Epithelial cell of proximal tubule (primary cell): ENCODE measurements at places on chromosomes 3 and 15.

DNA sequence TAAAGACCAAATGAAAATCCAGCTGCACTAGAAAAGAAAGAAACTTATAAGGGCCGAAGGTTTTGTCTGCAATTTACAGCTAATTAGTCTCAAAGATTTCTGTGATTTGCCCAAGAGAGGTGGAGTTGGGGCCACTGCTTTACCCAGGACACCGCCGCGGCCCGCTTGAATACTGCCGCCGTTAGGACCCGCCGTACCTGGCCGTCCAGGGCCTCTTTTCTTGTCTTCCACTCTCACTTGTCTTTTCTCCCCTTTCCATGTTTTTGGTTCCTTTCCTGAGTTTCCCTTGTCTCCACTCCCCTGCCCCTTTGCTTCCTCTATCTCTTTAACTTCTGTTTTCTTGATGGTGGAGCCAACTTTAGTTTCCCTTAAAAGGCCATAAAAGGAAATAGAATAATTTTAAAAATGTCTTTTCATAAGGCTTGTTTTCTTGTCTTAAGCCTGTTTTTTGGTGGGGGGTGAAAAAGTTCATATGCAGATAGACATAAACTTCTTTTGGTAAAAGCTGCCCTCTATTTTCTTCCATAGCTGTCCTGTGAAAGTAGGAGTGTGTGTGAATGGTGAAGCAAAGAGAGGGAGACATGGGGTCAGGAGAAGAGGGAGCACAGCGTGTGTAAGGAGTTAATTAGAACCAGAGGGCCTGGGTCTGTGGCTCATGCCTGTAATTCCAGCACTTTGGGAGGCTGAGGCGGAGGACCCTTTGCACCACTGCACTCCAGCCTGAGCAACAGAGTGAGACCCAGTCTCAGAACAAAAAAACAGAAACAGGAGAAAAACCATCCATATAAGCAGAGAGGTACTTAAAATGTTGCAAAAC, 16.0 kb upstream of the CCNL1 start:
- no peak for DNase-seq

DNA sequence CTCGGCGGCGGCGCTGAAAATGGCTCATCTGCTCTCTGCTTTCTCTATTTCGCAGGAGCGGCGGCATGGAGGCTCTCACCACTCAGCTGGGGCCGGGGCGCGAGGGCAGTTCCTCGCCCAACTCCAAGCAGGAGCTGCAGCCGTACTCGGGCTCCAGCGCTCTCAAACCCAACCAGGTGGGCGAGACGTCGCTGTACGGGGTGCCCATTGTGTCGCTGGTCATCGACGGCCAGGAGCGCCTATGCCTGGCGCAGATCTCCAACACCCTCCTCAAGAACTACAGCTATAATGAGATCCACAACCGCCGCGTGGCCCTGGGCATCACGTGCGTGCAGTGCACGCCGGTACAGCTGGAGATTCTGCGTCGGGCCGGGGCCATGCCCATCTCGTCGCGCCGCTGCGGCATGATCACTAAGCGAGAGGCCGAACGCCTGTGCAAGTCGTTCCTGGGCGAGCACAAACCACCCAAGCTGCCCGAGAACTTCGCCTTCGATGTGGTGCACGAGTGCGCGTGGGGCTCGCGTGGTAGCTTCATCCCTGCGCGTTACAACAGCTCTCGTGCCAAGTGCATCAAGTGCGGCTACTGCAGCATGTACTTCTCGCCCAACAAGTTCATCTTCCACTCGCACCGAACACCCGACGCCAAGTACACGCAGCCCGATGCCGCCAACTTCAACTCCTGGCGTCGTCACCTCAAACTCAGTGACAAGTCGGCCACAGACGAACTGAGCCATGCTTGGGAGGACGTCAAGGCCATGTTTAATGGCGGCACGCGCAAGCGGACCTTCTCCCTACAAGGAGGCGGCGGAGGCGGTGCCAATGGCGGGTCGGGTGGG, 790 bp downstream of the SKOR1 start:
- no peak for DNase-seq

- no peak for DNase-seq
Observed at GRCh38 chr15:69751566-69751965, 298.9 kb downstream of the RPLP1 start.

DNA sequence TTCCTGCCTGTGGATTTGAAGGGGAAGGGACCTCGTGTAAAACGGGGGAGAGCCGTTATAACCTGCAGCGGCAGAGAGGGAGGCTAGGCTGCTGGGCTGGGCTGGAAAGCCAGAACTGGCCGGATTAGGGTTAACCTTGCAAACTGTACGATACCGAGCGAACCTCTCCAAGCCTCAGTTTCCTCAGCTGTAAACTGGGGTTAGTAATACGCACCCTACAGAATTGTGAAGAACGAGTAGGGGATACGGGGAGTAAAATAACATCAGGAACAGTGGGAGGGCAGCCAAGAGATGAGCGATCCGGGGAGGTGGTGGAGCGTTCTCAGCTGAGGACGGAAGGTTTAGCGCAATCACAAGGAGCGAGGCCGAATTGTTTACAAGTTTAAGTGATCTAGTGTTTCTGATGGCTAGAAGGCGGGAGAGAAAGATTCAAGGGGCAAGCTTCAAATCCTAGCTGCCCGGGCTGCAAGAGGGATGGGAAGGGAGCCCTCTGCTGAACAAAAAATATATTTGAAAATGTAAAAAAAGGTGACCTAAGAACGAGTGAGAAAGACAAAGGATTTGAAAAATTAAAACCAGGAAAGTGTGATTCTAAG, 768 bp upstream of the SEMA5B start:
- peak; percentile 23 for DNase-seq

GRCh38 chr3:107142786-107143575, 234.3 kb upstream of the CCDC54 start:
- no peak for DNase-seq

GRCh38 chr3:17945799-17946399, 203.5 kb upstream of the TBC1D5 start:
- DNase-seq = no peak

DNA sequence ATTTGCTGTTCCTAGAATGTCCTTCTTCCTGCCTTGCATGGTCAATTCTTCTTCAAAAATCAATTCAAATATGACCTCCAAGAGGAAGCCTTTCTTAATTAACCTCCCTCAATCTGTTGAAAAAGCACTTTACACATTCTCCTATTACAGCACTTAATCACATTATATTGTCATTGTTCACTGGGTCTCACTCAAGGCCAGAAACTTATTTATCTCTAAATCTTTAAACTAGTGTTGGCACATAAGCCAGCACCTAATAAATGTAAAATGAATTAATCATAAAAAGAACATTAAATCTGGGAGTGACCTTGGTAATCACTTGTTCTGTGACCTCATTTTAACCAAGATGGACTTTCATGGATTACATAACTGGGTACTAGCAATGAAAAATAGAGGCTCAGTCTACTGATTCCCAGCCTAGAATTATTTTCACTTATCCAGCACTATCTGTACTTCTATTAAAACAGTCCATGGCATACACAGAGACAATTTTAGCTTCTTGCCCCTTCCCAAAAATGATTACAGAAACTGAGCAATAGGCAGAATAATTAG, 22.1 kb downstream of the MSL2 start:
- no peak for DNase-seq

DNA sequence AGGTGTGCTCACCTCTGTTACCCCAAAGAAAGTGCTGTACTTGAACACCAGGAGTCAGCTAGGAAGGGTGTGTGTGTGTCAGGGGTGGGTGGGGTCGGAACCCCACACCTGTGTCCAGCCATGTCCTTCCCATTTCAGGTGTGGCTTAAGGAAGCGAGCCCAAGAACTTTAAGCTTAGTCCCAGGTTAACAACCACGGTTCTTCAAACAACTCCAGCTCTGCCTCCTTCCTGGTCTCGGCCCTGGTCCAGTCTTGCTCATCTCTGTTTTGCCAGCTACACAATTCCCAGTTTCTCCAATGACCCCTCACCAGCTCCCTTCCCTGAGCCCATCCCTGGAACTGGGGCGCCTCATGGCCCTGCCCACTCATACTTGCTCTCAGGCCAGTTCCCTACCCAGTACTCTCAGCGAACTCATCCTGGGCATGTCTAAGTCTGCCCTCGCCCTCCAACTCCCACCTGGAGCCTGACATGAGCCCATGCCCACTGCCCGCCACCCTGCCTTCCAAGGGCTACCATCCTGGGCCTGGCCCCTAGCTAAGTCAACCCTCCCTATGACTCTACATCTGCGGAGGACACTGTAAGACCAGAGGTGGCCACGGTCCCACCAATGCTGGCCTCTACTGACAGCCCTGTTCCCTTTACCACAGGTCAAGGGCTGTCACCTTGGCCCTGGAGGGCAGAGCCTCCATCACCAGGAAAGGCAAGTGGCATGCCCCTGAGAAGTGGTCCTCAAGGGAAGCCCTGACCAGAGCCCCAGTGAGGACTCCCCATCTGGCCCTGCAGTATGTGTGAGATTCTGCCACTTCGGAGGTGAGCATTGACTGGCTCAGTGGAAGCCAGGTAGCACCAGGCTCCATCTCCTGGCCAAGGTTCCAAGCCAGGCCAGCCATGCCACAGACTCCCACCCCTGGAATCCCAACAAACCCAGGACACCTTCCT, 9.2 kb downstream of the POC1A start:
- DNase-seq = no peak

GRCh38 chr15:34582461-34583371, 735 bp downstream of the GOLGA8B start:
- DNase-seq = no peak

- DNase-seq = no peak
Observed at GRCh38 chr15:25773248-25773647, 89.9 kb downstream of the ATP10A start.

DNA sequence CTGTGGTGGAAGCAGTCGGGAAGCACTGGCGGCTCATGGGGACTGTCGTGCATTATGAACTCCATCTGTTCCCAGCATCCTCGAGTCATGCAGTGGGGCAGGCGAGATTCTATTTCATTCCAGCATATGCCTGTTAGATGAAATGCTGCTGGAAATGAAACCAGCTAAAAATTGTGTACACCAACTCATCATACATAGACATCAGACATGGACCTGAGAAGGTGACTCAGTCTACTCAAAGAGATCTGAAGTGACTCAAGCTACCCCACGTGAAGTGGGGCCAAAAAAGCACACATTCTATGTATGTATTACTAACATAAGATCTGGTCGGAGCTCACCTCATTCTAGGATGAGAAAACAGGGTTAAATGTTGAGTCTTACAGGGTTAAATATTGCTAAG, 47.5 kb upstream of the FAM98B start:
- no peak for DNase-seq

DNA sequence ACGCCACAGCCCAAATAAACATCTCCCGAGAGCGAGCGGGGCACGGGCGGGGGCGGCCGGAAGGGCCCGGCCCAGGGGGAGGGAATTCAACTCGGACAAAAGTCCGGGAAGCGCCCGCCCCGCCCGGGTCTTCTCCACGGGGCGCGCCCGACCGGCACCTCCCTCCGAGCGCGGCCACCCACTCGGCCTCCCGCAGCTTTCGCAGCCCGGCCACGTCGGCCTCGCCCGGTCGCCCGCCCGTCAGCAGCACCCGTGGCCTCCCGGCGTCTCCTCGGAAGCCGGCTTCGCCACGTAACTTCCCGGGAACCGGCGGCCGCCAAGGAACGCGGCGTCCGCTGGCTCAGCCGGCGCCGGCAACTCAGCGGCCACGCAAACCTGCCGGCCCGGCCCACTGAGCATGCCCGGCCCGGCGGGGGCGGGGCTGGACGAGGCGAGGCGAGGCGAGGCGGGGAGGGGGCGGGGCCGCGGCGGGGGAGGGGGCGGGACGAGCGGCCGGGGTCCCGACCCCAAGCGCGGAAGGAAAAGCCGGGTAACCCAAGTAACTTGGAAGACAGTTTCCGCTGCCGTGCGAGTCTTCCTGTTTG, at the start of gene TJP1:
TJP1 (minus strand) TSS at position 369 of the 584 bp plus-strand sequence. CDS start 440 bp downstream, outside the sequence.
- DNase-seq = no peak

GRCh38 chr15:66620744-66621344, 55.0 kb upstream of the LCTL start:
- DNase-seq = no peak

GRCh38 chr15:70424937-70425411, 327.3 kb upstream of the TLE3 start:
- DNase-seq = no peak

DNA sequence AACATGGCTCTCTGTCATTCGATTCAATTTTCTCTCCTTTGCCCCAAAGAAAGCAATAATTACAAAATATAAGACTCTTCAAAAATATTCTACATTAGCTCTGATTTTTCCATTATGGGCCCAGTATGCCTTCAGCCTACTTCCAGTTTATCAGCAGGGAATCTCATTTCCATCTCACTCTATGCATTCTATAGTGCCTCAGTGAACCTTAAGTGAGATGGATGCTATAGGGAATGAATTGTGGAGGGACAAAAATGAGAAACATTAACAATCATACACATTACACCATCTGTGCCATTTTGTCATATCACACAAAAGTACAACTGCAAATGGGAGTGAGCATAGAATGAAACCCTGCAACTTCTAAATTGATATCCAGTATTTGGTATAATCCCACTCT, 50.7 kb upstream of the TSPAN3 start:
- no peak for DNase-seq

DNA sequence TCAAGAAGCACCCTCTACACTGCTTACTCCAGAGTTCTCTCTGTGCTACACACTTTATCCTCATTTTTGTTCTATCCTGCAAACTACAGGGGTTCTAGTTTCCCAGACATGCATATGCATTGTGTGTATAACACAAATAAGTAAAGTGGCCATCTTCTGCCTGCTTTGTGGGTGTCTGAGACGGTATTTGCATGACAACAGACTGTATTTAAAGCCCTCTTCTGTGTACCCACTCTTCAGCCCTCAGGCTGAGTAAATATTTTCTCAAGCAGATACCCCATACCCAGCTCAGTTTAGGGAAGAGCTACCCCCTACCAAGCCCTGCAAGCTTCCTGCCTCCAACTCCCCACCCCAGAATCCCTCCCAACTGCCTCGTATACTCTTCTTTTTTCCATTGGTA, 31.7 kb downstream of the SYNPR start:
- DNase-seq = no peak

DNA sequence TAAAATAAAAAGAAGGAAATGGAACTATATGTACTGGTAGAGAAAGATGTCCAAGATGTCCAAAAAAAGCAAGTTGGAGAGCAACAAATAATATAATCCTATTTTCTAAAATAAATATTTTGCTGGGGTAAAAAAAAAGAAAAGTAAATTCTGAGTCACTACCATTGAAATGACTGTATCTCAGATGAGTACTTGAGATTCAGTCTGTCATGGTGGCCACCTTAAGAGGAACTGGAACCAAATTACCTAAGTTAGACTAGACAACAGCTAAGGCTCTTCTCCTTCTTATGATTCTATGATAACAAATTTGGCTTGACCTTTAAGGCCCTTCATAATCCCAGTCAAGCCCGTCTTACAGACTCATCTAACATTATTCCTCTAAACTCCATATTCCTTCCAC, 270.6 kb upstream of the HES1 start:
- DNase-seq = no peak

DNA sequence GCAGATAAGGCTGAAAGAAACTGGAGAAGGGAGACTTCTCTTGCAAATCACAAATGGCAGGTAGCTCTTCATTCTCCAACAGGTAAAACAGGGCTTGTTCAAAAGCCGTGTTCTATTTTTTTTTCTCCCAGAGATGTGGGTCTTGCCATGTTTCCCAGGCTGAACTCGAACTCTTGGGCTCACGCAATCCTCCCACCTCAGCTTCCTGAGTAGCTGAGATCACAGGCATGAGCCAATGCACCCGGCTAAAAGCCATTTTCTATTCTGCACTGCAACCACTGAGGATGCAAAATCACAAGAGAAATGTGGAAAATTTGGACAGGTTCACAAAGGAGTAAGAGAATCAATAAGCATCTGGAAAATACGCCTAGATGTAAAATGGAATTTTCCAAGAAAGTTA, 19.5 kb downstream of the EIF4E3 start:
- DNase-seq = no peak
